ENCODE measurements at places on chromosomes 2 and 18. TPM values are rescaled to one million over a fixed set of nuclear protein-coding genes. Genes with fewer than 3 reads are reported as not detected.

DNA sequence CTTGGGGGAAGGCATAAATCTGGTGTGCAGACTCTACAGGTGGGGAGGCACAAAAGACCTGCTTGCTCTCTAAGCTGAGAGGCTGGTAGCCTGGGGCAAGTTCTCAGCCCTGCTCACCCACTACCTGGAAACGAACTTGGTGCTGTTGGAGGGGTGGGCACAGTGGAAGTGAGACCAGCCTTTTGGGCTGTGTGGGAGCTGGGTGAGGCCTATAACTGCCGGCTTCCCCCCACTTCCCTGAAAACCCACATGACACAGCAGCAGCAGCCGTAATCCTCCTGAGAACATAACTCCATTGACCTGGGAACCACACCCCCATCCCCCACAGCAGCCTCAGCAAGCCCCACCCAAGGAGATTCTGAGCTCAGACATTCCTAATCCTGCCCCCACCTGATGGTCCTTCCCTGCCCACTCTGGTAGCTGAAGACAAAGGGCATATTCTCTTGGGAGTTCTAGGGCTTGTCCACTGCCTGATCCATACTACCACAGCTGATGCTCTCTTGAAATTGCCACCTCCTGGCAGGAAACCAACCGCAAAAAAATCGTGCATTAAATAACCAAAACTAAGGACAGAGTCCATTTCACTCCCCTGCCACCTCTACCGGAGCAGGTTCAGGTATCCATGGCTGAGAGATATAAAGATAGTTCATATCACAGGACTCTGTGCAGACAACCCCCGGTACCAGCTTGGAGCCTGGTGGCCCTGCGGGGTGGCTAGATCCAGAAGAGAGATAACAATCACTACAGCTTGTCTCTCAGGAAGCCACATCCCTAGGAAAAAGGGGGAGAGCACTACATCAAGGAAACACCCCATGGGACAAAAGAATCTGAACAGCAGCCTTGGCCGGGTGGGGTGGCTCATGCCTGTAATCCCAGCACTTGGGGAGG lies 178.1 kb downstream of the NDUFA10 start:
- DNase-seq, result no peak

DNA sequence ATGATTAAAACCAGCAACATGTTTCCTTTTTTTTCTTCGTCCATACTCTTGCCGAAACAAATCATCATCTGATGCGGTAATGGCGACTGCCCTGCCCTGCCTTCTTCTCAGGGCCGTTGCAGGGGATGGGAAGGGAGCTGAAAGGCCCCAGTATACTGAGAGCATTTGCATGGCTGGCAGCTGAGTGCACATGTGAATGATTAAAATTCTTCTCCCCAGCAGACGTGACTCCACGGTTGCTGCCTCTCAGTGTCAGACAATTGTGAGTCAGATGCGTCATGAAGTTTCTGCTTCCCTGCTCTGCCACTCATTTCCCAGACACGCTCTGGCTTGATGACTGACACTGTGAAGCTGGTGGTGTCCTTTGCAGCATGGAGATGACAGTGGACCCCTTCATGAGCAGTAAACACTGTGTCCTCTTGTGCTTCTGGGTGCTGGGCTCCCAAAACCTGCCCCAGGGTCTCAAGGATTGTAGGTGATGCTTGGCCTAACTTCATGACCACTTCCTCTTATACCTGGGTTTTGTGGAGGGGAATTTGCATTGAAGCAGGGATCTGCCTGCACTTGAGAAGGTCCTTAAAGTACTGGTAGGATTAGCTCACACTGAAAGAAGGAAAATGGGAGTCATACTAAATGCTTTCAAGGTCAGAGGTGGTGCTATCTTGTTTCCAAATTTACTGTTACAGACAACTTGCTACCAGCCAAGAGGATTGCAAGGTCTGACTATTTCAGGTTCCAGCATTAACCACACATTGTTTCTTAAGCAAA lies 222.5 kb upstream of the COPS8 start:
- DNase-seq, result peak; percentile 73

Gene LRP1B
- not detected for total RNA-seq

Gene RIT2
- total RNA-seq, result 0.37 TPM

GRCh38 chr2:196918927-196919326 lies 7.6 kb downstream of the PGAP1 start:
- no peak for DNase-seq

DNA sequence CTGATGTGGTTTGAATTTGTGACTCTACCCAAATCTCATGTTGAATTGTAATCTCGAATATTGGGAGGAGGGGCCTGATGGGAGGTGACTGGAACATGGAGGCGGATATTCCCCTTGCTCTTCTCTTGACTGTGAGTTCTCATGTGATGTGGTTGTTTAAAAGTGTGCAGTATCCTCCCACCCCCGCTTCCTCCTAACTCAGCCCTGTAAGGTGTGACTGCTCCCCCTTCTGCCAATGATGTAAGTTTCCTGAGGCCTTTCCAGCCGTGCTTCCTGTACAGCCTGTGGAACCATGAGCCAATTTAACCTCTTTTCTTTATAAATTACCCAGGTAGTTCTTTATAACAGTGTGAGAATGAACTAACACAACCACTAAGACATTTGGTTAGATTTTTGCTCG lies 458.4 kb downstream of the THSD7B start:
- no peak for DNase-seq

GRCh38 chr2:152549423-152549822 lies 167.8 kb downstream of the PRPF40A start:
- peak; percentile 88 for DNase-seq

Gene CFAP53
- total RNA-seq, result 0.15 TPM

Gene ATOH8
- 43.0 TPM for total RNA-seq

DNA sequence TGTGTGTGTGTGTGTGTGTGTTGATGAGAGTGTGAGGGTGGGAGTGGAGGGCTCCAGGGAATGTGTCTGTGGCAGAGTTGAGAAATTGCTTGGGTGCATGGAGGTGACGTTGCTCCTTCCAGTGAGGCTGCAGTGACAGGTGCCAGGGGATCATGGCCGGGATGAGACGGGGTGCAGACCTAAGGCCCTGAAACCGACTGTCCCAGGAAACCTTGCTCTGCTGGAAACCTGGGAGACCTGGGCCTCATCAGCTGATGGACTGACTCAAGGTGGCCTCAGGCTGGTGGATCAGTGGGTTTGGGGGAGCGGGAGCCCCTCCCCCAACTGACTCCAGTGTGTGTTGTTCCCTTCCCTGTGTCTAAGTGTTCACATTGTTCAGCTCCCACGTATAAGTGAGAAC lies 56.6 kb downstream of the INHBB start:
- no peak for DNase-seq

DNA sequence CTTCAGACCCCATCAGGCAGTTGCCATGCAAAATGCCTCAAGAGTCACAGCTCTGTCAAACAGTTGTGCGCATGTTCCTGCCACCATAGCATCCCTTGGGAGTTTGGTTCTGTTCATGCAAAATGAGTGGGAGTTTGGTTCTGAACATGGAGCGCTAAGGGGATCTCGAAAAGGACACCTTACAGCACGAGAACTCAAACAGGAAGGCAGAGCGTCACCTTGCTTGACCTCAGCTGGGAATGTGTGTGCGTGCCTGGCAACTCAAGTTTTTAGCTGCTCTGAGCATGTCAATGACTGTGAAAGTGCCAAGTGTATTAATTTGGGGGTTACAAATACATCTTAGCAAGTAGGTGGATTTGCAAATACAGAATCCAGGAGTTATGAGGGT lies 16.6 kb downstream of the MALL start:
- DNase-seq, result peak; percentile 34

Gene TUBA3E
- total RNA-seq, result not detected

DNA sequence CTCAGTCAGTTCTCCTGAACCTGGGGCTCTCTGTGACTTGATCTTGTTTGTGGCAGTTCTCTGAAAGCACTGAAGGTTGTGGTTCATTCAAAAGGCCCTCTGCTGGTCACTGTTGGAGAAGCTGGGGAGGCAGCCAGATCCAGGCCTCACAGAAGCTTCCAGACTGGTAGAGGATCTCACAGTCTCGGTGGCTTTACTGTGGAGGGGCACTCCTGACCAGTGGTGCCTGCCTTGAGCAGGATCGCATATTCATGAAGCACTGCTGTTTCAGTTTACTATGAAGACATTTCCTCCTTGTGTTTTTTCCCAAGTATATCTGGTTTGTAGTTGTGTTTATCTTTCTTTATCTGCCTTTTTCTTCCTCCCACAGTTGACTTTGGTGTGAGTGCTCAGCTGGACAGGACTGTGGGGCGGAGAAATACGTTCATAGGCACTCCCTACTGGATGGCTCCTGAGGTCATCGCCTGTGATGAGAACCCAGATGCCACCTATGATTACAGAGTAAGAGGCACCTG lies 133.9 kb downstream of the MAP4K4 start:
- DNase-seq, result peak; percentile 71

GRCh38 chr2:222375798-222376197 lies 48.5 kb upstream of the SGPP2 start:
- no peak for DNase-seq

DNA sequence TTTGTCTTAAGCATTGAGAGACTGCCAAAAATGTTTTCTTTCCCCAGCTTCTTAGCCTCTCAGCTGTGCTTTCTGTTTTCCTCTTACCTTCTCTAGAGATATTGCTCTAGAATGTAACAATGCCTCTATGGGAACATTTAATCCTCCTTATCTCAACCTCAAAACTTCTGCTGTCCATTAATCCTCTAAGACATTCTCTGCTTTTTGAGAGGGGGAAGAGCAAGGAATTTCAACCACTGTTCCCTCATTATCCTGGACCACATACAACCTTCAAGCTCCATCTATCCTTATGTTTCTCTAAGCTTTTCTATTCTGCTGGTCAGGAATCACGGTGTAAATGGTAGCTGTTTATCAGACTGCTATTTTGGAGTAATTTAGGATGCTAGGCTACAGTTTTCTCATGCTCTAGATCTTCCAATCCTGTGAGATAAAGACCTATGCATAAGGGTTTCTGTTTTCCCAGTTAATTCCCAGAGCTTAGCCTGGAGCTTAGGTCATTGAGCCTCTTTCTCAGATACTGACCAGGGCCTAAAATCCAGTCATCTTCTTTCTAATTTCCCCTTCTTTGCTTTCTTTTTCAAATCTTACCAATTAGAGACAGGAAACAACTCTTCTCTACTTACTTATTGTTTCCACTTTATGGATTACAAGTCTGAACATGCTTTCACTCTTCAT lies 282.0 kb downstream of the CALCRL start:
- no peak for DNase-seq

- no peak for DNase-seq
These were observed 852.5 kb downstream of the GALR1 start for GRCh38 chr18:78102135-78102534.

Gene BCL11A
- total RNA-seq, result not detected

GRCh38 chr2:27729198-27729597 lies 42.3 kb upstream of the MRPL33 start:
- DNase-seq, result peak; percentile 28

Gene LAMA1
- 1.6 TPM for total RNA-seq

- peak; percentile 61 for DNase-seq
These were observed 3.7 kb upstream of the SPEG start for GRCh38 chr2:219430633-219431615.

- DNase-seq, result peak; percentile 5
These were observed 191.4 kb downstream of the SS18 start for GRCh38 chr18:25898965-25899364.

Gene TPRKB
- 149 TPM for total RNA-seq

- DNase-seq, result peak; percentile 45
These were observed 59.5 kb downstream of the RABL2A start for GRCh38 chr2:113686537-113686936.

DNA sequence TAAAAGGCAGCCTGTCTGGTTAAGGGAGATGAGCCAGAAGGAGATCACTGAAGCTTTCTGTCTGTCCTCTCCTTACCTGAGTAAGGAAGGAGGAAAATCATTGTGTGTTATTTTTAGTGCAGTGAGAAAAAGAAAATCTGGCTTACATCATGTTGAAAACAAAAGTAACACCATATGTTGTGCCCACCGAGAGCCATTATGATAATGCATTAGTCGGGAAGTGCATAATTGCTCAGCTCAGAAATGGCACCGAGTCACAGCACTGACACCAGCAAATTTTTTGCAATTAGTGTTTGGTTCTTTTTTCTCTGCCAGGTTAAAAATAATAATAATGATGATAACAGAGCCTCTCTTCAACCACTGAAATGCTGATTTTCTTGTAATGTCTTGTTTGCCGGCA lies 46.6 kb downstream of the HNMT start:
- no peak for DNase-seq

- DNase-seq, result peak; percentile 67
These were observed 151.8 kb downstream of the IRS1 start for GRCh38 chr2:226647621-226648518.

Gene SLC19A3
- total RNA-seq, result not detected

DNA sequence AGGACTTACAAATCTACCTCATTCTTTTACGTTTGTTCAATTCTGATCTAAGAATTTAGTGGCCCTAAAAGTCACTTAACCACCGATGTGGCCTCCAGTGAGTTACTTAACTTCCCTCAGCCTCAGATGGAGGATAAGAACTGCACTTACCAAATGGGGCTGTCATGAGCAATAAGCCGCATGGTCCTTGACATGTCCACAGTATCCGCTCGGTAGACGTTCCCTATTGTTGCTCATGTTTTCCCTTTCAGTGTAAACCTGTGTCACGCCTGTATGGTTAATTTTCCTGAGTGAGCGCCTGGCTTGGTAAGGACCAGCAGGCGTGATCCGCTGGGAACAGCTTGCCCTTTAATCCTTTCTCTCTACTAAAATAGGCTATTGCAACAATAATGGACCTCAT lies 20.3 kb downstream of the SEC11C start:
- DNase-seq, result no peak

Gene NTSR2
- not detected for total RNA-seq

DNA sequence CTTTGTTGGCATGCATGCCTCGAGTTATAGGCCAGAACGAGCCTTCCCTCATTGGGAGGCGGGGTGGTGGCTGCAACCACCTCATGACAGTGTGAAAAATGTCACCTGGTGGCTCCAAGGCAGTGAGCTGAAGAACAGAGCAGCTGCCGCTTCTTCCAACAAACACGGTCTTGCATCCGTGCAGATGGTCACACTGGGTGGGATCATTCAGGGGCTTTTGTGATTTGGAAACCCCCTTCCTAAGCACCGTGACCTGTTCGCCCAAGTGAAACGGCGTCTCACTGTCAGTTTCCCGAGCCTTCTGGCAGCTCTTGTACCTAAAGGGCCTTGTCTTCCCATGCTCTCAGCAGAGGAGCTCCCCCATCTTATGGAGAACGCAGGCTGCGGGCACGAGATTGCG lies 159.7 kb downstream of the NAPG start:
- DNase-seq, result no peak

GRCh38 chr2:116706396-116706795 lies 1108.1 kb upstream of the DDX18 start:
- DNase-seq, result no peak

Gene TPGS2
- 348 TPM for total RNA-seq

- DNase-seq, result peak; percentile 21
These were observed 344.3 kb upstream of the KCNH7 start for GRCh38 chr2:163182764-163183354.

GRCh38 chr2:30223413-30223874 lies 7.9 kb upstream of the LBH start:
- DNase-seq, result no peak
